Spinal cord (tissue), 10 donors: ENCODE measurements at places on chromosomes 1 and 21. TPM values are rescaled to one million over a fixed set of nuclear protein-coding genes. Genes with fewer than 3 reads are reported as not detected.

PTPRC gene
- 38.4 TPM for total RNA-seq

PERM1 gene
- total RNA-seq = not detected

FBXO44 gene
- 33.3 TPM for total RNA-seq

S100A5 gene
- total RNA-seq = not detected

ERI3 gene
- total RNA-seq = 68.7 TPM

PRSS38 gene
- total RNA-seq = not detected

ECM1 gene
- 2.1 TPM for total RNA-seq

ANKRD34A gene
- 1.6 TPM for total RNA-seq

PDE4B gene
- total RNA-seq = 181 TPM

CYYR1 gene
- total RNA-seq = 5.4 TPM

RGS8 gene
- 6.8 TPM for total RNA-seq

DHRS3 gene
- 160 TPM for total RNA-seq

CCDC28B gene
- 23.6 TPM for total RNA-seq

MCL1 gene
- total RNA-seq = 185 TPM

DCST1 gene
- not detected for total RNA-seq

ZMYND12 gene
- 6.1 TPM for total RNA-seq

ZNF697 gene
- 15.5 TPM for total RNA-seq

JAM2 gene
- 104 TPM for total RNA-seq

THBS3 gene
- 18.2 TPM for total RNA-seq

ZFYVE9 gene
- 46.7 TPM for total RNA-seq

TMOD4 gene
- total RNA-seq = not detected

GRIK1 gene
- 28.8 TPM for total RNA-seq

ADAMTS1 gene
- total RNA-seq = 83.2 TPM

SLC66A1 gene
- total RNA-seq = 18.5 TPM

TIAM1 gene
- total RNA-seq = 34.8 TPM

IGSF3 gene
- total RNA-seq = 25.7 TPM

DRAXIN gene
- total RNA-seq = 6.3 TPM

OR2G6 gene
- not detected for total RNA-seq

DTL gene
- total RNA-seq = 12.1 TPM

CLDN19 gene
- total RNA-seq = 17.0 TPM

RNU1-3 gene
- total RNA-seq = 29,651 TPM

FGR gene
- total RNA-seq = 5.3 TPM

MEGF6 gene
- total RNA-seq = 6.0 TPM

CCDC30 gene
- total RNA-seq = 12.0 TPM

ABCA4 gene
- 31.5 TPM for total RNA-seq

AURKAIP1 gene
- 105 TPM for total RNA-seq

GBP6 gene
- total RNA-seq = 0.22 TPM

NES gene
- total RNA-seq = 61.8 TPM

LDLRAD1 gene
- total RNA-seq = not detected

RCSD1 gene
- 16.8 TPM for total RNA-seq

GFI1 gene
- 0.44 TPM for total RNA-seq

SDHC gene
- 49.0 TPM for total RNA-seq

PEF1 gene
- total RNA-seq = 78.1 TPM
